ENCODE measurements at places on chromosomes 2 and 18. TPM values are rescaled to one million over a fixed set of nuclear protein-coding genes. Genes with fewer than 3 reads are reported as not detected.

KIF1A gene
- 0.32 TPM for polyA plus RNA-seq

TRABD2A gene
- polyA plus RNA-seq = 3.0 TPM

SPR gene
- 25.7 TPM for polyA plus RNA-seq

VRK2 gene
- not detected for polyA plus RNA-seq

GCG gene
- polyA plus RNA-seq = not detected

SRSF7 gene
- 212 TPM for polyA plus RNA-seq

PLGLB2 gene
- 1.2 TPM for polyA plus RNA-seq

ZSCAN30 gene
- polyA plus RNA-seq = 7.0 TPM

KCMF1 gene
- 37.0 TPM for polyA plus RNA-seq

SIX3 gene
- polyA plus RNA-seq = 0.67 TPM

CCDC102B gene
- 2.0 TPM for polyA plus RNA-seq

DNA sequence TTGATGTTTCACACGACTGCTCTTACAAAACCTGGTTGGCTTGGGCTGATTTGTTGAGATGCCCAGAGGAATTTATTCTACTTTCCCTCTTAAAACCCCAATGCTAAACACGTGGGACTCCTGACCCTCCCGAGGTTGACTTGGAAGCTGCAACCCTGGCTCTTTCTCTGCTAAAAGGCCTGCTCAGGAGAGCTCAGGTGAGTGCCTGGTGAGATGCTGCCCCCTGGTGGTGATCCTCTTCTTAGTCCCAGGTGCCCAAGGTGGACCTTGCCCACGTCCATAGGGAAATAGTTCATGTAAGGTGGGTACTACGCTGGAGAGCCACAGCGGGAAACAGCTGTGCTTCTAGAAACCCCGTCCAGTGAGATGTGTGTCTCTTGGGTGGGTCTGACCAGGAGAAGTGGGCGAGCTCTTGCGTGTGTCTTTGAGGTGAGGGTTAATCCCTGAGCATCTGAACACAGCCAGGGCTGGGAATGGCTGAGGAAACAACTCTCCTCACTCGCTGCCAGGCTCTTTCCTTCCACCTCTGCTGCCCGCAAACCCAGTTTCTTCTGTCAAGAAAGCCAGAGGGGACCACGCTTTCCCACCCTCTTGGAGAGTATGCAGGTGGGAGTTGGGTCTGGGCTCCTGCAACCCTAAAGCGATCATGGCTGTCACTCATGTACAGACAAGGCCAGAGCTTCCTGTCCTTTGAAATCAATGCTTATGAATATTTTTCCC is 25.5 kb upstream of the PXDN start:
- peak; percentile 93 for DNase-seq

- DNase-seq = no peak
Observed at GRCh38 chr2:187900021-187900420, 345.8 kb upstream of the TFPI start.

DNA sequence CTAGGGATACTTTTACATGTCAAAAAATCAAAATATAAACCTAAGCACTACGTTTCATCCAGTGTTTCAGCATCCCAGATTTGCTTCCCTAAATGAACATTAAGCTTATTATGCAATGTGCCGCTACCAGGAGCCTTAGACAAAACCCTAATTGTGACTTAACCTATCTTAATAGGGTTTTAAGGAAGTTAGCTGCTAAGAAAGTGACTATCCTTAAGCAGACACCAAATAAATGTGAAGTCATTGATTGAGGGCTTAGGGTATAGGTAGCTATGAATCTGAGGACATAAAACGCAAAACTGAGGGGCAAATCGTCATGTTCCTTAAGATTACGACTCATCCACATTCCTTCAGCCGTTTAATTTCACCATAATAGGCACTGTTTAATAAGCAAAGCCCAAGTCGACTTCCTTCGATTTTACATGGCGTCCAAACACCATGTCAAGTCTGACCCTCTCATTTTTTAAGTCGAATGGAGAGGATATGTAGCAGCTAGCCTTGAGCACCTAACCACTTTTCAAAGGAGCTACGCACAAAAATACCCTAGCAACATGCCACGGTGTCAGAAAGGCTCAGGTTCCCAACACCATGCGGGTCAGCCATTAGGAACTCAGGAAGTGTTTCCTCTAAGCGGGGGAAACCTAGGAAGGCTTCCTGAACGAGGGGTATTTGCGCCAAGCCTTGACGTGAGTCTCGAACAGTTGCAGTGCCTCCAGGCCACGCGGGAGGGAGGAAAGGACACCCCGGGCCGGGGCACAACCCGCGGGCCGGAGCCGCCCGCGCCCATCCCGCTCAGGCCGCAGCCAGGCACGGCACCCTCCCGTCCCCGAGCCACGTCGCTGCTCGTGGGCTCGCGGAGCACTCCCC is 1.0 kb downstream of the HDLBP start:
- DNase-seq = no peak

DNA sequence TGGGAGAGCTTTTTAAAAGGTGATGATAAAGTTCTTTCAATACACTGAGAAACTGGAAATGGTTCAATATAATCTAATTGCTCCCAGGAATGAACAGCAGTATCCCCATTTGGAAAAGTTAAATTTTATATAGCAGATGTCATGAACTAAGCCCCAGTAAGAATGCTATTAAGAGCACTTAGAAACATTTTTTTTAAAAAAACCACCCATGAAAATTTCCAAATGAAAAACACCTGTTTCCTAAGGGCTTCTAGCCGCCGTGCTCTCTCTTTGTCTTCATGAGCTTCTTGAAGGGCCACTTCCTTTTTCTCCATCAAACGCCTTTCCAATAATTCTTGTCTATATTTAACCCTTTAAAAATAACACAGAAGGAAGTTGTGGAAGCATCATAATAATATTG is 77.0 kb downstream of the UPP2 start:
- DNase-seq = peak; percentile 8

DNA sequence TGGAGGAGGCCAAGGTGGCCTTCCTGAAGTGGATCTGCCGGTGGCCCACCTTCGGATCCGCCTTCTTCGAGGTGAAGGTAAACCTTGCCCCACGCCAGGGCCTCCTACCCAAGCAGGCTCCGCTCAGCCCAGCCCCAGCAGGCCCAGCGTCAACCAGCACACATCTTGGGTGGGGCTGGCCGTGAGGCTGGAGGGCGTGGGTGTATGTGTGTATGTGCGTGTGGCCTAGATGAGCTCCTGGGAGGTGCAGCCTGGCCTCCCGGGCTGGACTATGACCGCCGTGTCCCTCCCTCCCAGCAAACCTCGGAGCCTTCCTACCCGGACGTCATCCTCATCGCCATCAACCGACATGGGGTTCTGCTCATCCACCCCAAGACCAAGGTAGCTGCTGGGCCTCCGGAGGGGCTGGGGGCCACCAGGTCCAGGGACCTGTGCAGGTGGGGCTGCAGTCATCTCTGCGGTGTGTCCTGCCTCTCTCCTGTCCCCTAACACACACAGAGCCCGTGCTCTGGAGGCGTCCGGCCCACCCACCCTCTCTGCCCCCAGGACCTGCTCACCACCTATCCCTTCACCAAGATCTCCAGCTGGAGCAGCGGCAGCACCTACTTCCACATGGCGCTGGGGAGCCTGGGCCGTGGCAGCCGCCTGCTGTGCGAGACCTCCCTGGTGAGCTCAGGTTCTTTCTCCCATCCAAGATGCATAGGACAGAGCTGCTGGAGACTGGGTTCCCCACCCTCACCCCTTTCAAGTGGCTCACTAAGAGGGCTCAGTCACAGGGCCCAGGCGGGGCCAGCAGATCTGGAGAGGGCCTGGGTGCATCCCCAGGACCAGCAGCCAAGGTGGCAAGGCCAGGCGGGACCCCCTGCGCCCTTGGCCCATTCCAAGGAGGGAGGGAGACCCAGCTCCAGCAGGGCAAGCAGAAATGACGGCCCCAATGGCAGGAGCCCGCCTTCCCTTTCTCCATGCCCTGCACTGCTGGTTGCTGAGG is 9.4 kb upstream of the GPR17 start:
- no peak for DNase-seq

- peak; percentile 45 for DNase-seq
Observed at GRCh38 chr2:120539937-120540718, 194.2 kb downstream of the INHBB start.

DNA sequence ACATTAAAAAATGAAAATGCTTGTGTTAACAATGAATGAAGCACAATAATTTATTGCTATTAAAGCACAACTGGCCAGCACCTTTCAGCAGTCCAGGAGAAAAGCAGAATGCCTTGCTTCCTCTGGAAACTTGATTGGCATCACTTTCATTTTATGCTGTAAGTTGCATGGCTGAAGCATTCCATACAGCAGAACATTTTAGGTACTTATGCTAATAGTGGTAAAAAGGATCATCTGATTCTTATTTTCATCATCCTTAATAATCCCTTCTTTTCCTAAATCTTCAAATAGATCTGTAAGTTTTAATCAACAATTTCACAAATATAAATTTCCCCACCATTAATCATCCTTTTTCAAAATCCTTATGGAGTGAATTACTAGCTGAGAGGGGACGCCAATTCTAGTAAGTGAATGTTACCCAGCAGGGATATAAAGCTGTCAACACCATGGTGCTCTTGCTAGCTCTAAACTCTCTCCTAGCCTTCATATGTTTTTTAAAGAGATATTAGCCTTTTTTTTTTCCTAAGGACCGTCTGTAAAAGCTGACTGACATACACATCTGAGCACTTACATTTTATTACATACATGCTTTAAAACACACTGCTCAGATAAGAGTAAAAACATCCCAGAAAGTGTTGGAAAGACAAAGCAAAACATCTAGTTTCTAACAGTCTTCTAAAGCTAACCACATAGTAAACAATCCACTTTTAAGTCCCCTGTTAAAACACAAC is 5.3 kb downstream of the SATB2 start:
- DNase-seq = no peak

GRCh38 chr2:29367986-29368658 is 252.9 kb downstream of the CLIP4 start:
- no peak for DNase-seq

DNA sequence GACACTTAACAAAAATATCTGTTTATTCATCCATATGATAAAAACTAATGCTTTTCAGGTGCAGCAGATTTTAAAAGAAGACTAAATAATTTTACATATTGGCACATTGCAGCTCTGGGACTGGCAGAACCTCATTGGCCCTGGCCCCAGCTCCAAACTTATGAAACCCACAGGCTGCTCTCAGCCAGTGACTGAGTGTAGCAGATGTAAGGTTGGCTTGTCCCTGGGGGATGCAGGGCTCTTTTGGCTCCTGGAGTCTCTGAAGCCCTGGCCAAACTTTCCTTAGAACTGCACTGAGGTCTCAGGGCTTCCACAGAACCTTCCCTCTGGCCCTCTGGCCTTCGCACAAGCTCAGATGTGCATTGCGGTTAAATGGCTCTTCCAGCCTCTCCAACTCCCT is 725.0 kb upstream of the SOX11 start:
- no peak for DNase-seq

- DNase-seq = no peak
Observed at GRCh38 chr2:138752197-138752956, 27.8 kb downstream of the NXPH2 start.

DNA sequence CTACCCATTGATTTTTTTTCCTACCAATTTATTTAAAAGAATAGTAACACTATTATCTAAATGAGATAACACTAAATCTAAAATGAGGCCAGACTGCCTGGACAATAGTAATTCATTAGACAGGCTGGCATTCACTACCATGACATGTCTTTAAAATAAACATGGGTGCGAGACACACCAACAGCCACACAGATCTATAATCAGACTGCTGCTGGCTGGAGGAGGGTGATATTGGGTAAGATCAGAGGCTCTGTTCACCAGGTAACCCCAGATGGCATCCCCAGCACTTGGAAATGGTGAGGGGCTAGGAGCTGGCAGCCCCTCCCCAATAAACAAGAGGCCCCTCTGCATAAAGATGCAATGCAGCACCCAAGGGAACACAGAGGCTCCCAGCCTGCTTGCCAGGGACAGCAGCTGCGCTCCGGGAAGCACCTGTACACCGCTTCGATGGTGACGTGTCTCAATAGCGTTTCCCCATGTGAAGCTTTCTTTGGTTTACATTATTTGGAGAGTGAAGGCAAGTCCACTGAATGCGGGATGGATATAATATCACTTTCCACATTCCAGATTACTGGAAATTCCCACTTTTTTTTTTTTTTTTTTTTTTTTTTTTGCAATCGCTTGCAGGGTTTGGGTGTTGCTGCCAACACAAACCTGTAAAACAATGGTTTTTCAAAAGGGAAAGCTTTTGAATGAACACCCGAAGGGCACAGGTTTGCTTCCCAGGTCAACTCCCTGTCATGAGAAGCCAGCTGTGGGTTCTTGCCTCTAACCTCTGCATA is 159.0 kb downstream of the ZNF516 start:
- DNase-seq = no peak

- no peak for DNase-seq
Observed at GRCh38 chr2:216445501-216445900, 33.2 kb downstream of the SMARCAL1 start.

GRCh38 chr2:173602153-173602795 is 247.6 kb downstream of the CDCA7 start:
- DNase-seq = no peak

DNA sequence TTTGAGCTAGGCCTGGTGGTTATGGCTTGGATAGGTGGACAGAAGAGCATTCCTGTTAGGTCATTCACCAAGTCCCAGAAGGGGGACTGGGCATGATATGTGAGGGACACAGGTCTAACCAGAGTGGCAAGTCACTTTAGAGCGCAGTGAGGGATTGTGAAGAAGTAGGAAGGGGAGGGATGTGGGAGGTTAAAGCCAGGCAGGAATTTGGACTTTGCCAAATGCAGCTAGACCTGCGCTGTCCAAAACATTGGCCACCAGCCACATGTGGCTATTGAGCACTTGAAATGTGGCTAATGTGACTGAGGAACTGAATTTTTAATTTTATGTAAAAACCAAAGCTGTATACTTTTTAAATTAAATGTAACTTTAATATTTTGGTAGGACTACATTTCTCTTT is 23.7 kb downstream of the GCKR start:
- DNase-seq = no peak

- DNase-seq = no peak
Observed at GRCh38 chr2:82278416-82278815, 1973.9 kb upstream of the LRRTM1 start.

- DNase-seq = no peak
Observed at GRCh38 chr2:223589901-223590300, 12.3 kb downstream of the SCG2 start.

GRCh38 chr2:144511937-144512336 is 8.0 kb downstream of the ZEB2 start:
- DNase-seq = no peak

DNA sequence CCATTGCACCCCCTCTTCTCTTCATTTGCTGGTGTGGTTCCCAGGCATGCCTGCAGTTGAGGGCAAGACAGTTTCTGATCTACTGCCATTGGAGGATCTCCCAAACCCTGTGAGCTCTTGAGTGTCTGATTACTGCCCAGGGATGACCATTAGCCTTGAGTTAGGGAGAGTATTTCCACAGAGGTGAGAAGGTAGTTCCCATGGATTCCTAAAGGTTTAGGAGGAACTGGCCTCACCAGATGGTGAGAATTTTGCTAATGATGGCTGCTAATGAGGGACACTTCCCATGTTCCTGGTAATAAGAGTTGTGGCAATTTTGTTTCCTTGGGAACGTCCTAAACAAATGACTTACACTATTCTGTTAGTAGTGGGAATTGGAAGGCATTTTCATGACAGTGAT is 42.5 kb downstream of the PTPRM start:
- no peak for DNase-seq

- DNase-seq = no peak
Observed at GRCh38 chr2:36172824-36173223, 182.8 kb upstream of the CRIM1 start.

Measured in SK-N-SH (cell line).